ENCODE measurements at places on chromosomes 12 and 14.
A peak's percentile ranks its signal among the peaks of the same experiment; 100 is the strongest.

GRCh38 chr12:110649341-110649847 is 35.5 kb downstream of the TCTN1 start:
- no peak for DNase-seq

DNA sequence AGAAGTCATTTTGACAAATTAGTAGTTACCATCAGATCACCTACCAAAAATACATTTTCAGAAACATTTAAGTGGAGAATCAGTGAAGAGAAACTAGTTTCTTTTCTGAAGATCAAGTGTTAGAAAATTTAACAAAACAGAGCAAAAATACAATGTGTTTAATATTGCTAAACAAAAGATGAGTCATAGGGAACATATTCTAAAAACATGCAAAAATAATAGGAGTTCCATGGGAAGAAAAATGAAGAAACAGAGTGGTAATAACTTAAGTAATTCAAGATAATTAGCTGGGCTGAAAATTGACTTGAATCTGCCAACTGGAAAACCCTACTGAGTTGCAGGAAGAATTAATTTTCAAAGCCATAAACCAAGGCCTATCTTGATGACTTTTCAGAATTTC is 111.5 kb upstream of the KITLG start:
- no peak for DNase-seq

GRCh38 chr14:103892247-103892646 is 36.0 kb upstream of the TDRD9 start:
- DNase-seq: no peak

DNA sequence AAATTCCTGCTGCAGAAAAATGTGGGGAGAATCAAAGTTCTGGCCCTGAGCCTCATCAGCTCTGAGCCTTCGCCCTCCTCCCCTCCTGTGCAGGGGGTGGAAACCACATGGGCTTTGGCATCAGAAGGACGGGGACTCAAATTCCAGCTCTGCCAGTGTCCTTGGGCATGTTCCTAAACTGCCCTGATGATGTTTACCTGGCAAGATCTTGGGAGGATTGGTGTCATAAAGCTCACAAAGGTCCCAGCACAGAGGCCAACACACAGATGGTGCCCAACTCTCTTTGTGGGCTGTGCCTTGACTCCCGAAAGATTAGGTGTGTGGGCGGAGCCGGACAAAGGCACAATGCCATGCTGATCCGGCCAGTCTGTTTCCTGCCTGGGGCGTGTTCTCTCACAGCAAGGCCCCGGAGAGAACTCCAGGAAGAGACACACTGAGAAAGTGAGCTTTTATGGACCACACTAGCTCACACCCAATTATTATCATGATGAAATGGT is 20.5 kb upstream of the CLMN start:
- no peak for DNase-seq

- no peak for DNase-seq
Measured at GRCh38 chr14:104318558-104319490, 180.4 kb downstream of the KIF26A start.

- peak; percentile 91 for DNase-seq
Measured at GRCh38 chr12:124184456-124184855, 110.4 kb upstream of the RFLNA start.

GRCh38 chr12:7581046-7581445 is 77.5 kb upstream of the CD163 start:
- no peak for DNase-seq

DNA sequence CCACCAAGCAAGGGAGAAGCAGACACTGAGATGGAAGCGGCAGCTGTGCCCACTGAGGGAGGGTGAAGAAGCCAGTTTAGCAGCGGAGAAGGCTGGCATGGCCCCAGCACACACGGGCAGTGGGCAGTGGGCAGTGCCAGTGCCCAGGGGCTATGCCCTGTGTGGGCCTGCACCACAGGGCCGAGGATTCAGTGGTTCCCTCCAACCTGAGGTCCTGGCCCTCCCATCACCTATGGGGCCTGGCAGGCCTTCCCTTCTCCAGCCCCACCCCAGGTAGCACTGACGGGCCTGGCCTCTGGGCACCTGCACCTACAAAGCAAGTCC is 81.1 kb downstream of the ITPK1 start:
- no peak for DNase-seq

- no peak for DNase-seq
Measured at GRCh38 chr14:99671235-99672224, 12.6 kb upstream of the CYP46A1 start.

- no peak for DNase-seq
Measured at GRCh38 chr12:40382217-40382616, 157.4 kb downstream of the LRRK2 start.

- no peak for DNase-seq
Measured at GRCh38 chr12:31951008-31951407, 8.2 kb upstream of the RESF1 start.

- no peak for DNase-seq
Measured at GRCh38 chr12:88703790-88704189, 123.5 kb upstream of the KITLG start.

DNA sequence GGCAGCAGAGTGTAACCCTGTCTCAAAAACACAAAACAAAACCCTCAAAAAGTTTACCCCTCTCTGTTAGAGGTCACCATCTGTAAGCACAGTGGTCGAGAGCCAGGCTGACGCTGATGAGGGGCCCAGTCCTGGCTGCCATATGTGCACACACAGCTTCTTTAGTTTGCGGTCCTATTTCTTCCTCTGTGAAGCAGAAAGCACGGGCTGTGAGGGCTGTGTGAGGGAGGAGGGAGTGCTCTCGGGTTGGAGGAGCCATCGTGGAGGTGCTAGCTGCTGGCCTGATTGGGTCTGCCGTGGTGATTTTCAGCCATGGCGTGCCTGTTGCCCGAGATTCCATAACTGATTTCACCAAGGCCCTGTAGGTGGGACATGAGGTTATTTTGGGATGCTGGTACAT is 3.5 kb downstream of the ULK1 start:
- no peak for DNase-seq

- no peak for DNase-seq
Measured at GRCh38 chr12:66190519-66191370, 1.7 kb downstream of the IRAK3 start.

DNA sequence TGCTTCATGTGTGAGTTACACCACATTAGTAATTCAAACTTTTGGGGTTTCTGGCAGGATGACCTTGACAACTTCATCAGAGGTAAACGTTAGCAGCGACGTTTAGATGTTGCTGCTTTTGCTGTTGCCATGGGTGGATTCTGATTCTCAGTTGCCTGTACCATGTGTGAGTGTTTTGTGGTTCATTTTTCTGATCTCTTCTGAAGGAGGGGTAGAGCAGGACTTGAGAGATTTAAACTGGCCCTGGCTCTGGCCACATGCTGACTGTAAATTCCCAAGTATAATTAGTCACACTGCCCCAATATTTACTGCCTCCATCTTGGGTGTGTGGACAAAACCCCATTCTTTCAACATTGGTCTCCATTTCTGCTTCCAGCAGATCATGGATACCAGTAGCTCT is 110.4 kb downstream of the ETV6 start:
- no peak for DNase-seq

DNA sequence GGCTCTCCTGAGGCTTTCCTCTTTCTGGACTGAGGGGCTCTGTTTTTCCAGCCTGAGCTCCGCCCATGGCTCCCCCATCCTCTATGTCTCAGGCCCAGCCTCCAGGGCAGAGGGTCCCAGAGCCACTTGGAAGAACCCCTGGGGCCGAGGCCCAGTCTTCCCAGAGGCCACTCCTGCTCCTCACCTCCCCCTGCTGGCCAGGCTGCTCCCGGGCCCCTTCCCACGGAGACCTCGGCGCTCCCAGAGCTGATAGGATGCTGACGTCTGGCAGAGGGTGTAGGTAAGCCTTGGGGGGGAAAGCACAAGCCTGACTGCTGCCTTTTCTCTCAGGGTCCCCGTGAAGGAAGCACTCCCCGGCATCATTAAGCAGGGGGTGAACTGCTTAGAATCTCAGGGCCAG is 51.4 kb downstream of the ERH start:
- no peak for DNase-seq

- DNase-seq: no peak
Measured at GRCh38 chr12:28235015-28235414, 44.8 kb downstream of the CCDC91 start.

GRCh38 chr14:64786296-64787149 is 82.3 kb downstream of the PLEKHG3 start:
- DNase-seq: no peak

- DNase-seq: no peak
Measured at GRCh38 chr12:58206876-58207275, 265.5 kb downstream of the ATP23 start.

GRCh38 chr14:73153272-73153671 is 17.0 kb downstream of the PSEN1 start:
- DNase-seq: no peak

DNA sequence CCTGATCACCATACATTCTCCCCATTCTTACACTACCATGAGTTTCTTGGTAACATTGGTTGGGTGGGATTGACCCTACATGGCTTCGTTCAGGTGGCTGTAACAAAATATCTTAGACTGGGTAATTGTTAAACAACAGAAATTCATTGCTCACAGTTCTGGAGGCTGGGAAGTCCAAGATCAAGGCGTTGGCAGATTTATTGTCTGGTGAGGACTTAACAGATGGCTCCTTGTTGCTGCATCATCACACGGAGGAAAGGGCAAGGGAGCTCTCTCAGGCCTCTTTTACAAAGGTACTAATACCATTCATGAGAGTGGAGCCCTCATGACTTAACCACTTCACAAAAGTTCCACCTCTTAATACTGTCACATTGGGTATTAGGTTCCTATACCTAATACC is 116.7 kb upstream of the EGLN3 start:
- DNase-seq: no peak

DNA sequence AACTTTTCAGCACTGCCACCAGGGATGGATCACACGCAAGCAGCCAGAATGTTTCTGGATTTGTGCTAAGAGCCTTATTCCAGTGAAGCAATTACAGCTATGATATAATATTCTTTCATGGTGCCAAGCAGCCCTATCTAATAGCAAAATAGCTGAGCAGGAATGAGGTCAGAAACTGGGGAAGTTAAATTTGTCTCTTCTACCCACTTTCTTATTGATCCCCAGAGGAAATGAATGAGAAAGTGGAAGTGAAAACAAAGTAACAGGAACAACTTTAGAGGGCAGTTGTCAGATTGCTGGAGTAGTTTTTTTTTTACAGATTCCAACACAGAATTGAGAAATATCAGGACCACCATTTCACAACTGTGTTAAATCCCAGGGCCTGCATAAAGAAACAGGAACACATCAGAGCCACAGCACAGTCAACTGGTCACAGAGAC is 44.8 kb downstream of the GCH1 start:
- DNase-seq: no peak

DNA sequence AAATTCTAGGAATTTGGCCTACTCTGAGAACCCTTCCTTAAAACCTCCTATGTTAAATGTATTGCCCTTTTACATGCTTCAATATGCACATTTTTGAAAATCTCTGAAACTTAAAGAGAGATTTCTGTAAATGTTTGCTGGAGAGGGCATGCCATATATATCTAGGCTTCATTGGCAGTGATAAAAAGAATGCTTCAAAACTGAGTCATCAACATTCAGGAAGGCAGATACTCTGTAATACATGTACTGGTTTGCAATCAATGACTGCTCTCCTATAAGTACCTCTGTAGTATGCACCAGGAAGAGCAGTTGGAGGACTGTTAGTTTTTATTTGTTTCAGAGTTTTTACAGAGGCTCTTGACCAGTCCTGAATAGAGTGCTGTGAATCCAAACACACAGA is 739.9 kb downstream of the SLC16A7 start:
- DNase-seq: no peak

- no peak for DNase-seq
Measured at GRCh38 chr14:68984686-68985085, 5.6 kb upstream of the ACTN1 start.

DNA sequence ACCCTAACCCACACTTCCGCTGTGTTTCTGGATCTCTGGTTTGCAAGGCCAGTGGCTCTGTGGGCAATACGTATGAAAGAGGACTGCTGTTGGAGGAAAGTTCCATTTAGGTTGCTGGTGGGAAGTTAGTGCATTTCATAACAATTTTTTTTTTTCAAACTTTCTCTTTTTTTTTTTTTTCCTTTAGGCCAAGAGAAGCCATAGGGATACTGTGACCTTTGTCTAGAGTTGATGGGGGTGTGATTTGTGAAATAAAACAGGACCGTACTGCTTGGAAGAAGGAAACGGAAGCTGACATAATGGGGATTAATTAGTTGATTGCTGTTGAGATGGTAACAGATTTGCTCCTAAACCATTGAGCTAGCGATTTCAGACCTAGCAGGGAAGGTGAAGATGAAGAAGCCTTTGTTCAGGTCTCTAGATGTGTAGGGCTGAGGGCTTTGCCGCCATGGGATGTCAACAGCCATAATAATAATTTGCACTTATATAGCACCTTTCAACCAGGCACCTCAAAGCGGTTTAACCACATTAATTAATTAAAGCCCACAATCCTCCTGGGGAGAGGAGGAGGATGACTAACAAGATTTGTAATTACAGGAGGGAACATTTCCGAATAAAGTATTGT is 315.3 kb downstream of the ZFP36L1 start:
- no peak for DNase-seq

- DNase-seq: no peak
Measured at GRCh38 chr12:110314308-110314707, 33.3 kb downstream of the ATP2A2 start.

GRCh38 chr12:57836442-57837375 is 9.8 kb downstream of the CTDSP2 start:
- DNase-seq: peak; percentile 14

- DNase-seq: no peak
Measured at GRCh38 chr14:65024957-65025356, 38.3 kb downstream of the FNTB start.

- no peak for DNase-seq
Measured at GRCh38 chr12:112304436-112304835, 77.8 kb downstream of the HECTD4 start.

DNA sequence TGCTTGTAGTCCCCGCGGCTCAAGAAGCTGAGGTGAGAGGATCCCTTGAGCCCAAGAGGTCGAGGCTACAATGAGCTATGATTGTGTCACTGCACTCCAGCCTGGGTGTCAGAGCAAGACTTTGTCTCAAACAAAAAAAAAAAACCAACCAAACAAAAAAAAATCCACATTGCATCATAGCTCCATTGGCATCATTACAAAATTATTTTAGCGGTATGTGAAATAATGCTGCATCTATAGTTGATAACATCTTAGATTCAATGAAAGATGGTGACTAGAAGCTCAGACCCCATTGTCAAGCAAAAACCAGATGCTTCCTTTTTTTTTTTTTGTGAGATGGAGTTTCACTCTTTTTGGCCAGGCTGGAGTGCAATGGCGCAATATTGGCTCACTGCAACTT is 14.8 kb upstream of the PTHLH start:
- DNase-seq: no peak

Data from NCI-H187 (cell line).